ENCODE measurements at places on chromosomes 5 and 9. TPM values are rescaled to one million over a fixed set of nuclear protein-coding genes. Genes with fewer than 3 reads are reported as not detected.

The FGF10 gene
- total RNA-seq: not detected

The PLAC8L1 gene
- total RNA-seq: not detected

The QRFP gene
- total RNA-seq: not detected

The PCDHB11 gene
- total RNA-seq: 1.3 TPM

The PCDHA9 gene
- total RNA-seq: 3.3 TPM

The NDUFS4 gene
- 73.9 TPM for total RNA-seq

The BTNL9 gene
- 3.4 TPM for total RNA-seq

- no peak for DNase-seq
- H3K4me1 ChIP-seq: no peaks in the 10 kb centered on the region
- H3K4me3 ChIP-seq: no peak overlapping the region
- H3K27me3 ChIP-seq: no peaks in the 10 kb centered on the region
- no peak overlapping the region for H3K27ac ChIP-seq
- no peaks in the 10 kb centered on the region for H3K36me3 ChIP-seq
These were observed 450.0 kb downstream of the GADD45G start for GRCh38 chr9:90054810-90055209.

- H3K36me3 ChIP-seq: no peaks in the 10 kb centered on the region
- no peaks in the 10 kb centered on the region for H3K27me3 ChIP-seq
- no peak overlapping the region for H3K27ac ChIP-seq
- DNase-seq: no peak
- H3K4me3 ChIP-seq: no peak overlapping the region
These were observed 4.1 kb upstream of the CEP120 start for GRCh38 chr5:123427281-123427680.

DNA sequence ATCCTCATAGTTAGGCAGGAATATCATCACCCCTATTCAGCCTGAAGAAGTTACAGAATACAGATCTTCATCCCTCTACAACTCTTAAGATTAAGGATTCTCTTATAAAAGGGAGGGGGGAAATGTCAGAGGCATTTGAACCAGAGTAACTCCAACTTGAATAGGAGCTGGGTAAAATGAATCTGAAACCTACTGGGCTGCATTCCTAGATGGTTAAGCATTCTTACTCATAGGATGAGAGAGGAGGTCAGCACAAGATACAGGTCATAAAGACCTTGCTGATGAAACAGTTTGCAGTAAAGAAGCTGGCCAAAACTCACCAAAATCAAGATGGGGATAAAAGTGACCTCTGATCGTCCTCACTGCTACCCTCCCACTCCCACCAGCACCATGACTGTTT, 14.4 kb downstream of the FREM1 start:
- no peak overlapping the region for H3K27ac ChIP-seq
- DNase-seq: peak; percentile 21
- H3K4me1 ChIP-seq: 0 out of 2 replicates have a peak, but pooled peaks cover 6% of the 10 kb centered on the region
- H3K27me3 ChIP-seq: no peaks in the 10 kb centered on the region
- no peak overlapping the region for H3K4me3 ChIP-seq

GRCh38 chr9:81574405-81574804, 114.9 kb downstream of the TLE1 start:
- H3K4me3 ChIP-seq: no peak overlapping the region
- no peaks in the 10 kb centered on the region for H3K27me3 ChIP-seq
- H3K4me1 ChIP-seq: peaks cover 13% of the 10 kb centered on the region
- no peak for DNase-seq
- H3K27ac ChIP-seq: peak overlapping the region; percentile 51
- H3K36me3 ChIP-seq: no peaks in the 10 kb centered on the region

- H3K4me3 ChIP-seq: no peak overlapping the region
- 0 out of 2 replicates have a peak overlapping the region, but pooled peaks have one; percentile 19 for H3K27ac ChIP-seq
- no peak for DNase-seq
These were observed 27.7 kb upstream of the TNIP1 start for GRCh38 chr5:151108566-151108965.

GRCh38 chr5:21806271-21806670, 1046.9 kb downstream of the CDH12 start:
- H3K27ac ChIP-seq: no peak overlapping the region
- no peaks in the 10 kb centered on the region for H3K36me3 ChIP-seq
- H3K4me1 ChIP-seq: no peaks in the 10 kb centered on the region
- no peaks in the 10 kb centered on the region for H3K27me3 ChIP-seq
- H3K4me3 ChIP-seq: no peak overlapping the region
- DNase-seq: no peak

DNA sequence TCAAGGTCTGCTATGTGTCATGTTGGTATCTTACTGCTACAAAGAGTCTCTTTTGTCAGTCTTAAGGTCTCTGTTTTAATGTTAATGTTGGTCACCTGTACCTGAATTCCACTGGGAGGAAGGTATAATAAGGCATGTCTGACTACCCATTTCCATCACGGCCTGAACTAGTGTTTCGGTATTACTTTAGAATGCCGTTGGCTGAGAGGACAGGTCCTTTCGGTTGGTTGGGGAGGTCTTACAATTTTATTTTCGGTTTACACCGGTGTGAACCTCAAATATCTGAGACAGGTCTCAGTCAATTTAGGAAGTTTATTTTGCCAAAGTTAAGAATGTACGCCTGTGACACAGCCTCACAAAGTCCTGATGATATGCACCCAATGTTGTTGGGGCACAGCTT, 154.9 kb upstream of the ABCA1 start:
- H3K36me3 ChIP-seq: no peaks in the 10 kb centered on the region
- H3K27ac ChIP-seq: no peak overlapping the region
- DNase-seq: peak; percentile 22
- H3K4me1 ChIP-seq: peaks cover 10% of the 10 kb centered on the region
- no peaks in the 10 kb centered on the region for H3K27me3 ChIP-seq

DNA sequence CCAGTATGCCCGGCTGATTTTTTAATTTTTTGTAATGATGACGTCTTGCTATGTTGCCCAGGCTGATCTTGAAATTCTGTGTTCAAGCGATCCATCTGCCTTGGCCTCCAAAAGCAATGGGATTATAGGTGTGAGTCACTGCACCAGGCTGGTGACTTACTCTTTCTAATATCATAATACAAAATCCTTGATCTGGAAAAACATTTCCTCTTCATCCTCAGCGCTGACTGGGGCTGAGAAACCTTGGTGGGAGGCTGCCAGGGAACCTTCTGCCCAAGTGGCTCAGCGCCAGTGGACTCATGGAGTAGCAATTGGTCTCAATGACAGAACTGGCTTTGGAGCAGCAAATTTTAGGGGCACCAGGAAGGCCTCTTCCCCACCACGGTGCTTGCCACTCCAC, 17.5 kb upstream of the SEMA4D start:
- no peaks in the 10 kb centered on the region for H3K36me3 ChIP-seq
- H3K4me1 ChIP-seq: no peaks in the 10 kb centered on the region
- no peak overlapping the region for H3K4me3 ChIP-seq
- no peak for DNase-seq
- no peaks in the 10 kb centered on the region for H3K27me3 ChIP-seq

DNA sequence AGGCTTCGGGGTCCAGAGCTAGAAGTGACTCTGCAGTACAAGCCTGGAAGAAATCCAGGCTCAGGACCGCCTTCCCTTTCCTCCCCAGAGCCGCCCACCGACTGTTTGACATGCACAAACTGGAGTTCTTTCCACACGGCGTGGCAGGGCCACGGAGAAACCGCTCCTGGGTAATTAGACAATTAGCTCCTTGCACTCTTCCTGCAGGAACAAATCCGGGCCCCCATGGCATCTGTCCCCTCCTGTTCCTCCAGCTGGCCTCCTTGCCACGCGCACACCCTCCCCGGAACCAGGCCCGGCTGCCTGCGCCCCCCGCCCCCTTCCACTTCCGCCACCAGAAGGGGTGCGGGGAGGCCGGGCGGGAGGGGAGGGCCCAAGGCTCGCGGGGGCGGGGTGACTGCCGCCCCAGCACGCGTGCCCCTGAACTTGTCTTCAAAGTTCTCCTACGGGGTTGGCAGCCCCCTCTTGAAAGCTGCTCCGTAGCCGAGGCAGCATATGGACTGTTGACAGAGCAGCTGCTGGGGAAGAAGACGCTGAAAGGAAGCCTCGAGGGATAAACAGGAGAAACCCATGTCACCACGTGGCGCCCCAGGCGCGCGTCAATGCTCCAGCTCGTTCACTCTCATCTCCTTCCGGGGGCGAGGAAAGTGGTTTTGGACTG, 74.3 kb downstream of the SEC61B start:
- H3K27ac ChIP-seq: no peak overlapping the region
- no peak overlapping the region for H3K4me3 ChIP-seq
- H3K4me1 ChIP-seq: peaks cover 20% of the 10 kb centered on the region
- peaks cover 5% of the 10 kb centered on the region for H3K27me3 ChIP-seq
- DNase-seq: peak; percentile 27

DNA sequence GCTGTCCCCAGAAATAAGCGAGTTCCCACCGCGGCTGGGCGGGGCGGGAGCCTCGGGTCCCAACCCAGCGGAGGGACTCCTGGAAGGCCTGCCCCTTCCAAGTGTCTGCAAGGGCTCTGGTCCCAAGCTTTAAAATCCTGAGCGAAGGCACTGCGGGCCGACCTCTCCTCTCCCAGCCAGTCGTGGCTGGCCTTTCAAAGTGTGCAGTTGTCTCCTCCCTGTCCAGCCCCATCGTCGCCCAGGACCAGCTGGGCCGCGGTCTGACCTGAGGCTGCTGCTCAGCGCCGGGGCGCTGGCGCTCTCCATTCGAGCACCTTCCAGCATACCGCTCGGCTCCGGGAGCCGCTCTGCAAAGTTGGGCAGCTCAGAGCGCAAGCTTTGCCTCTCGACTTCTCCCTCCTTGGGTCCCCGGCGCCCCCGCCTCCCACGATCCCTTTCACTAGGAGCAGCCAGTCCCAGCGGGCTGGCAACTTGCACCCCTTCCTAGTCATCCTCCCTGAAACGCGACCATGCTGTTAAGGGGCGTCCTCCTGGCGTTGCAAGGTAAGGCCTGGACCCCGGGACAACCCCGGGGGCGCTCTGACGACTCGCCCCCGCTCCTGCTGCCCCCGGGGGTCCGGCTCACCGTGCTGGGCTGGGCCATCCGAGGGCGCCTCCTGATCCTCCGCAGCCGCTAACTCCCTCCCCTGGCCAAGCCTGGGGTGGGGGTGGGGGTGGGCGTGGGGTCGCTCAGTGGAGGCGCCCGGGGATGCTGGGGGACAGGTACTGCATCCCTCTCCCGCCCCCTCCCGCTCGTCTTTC, at the start of gene MAMDC2:
TSS of gene MAMDC2 (plus strand) at position 160 of the 801 bp plus-strand sequence. CDS start at position 510, 350 bp downstream.
- H3K36me3 ChIP-seq: 0 out of 2 replicates have a peak, but pooled peaks cover 4% of the 10 kb centered on the region
- H3K27me3 ChIP-seq: no peaks in the 10 kb centered on the region
- peak within 1 kb of the TSS; percentile 84 for H3K4me3 ChIP-seq
- DNase-seq: peak; percentile 73
- peaks cover 30% of the 10 kb centered on the region for H3K4me1 ChIP-seq

GRCh38 chr5:59341155-59341554, 552.4 kb downstream of the PDE4D start:
- no peaks in the 10 kb centered on the region for H3K4me1 ChIP-seq
- H3K27me3 ChIP-seq: no peaks in the 10 kb centered on the region
- H3K36me3 ChIP-seq: no peaks in the 10 kb centered on the region
- DNase-seq: no peak

DNA sequence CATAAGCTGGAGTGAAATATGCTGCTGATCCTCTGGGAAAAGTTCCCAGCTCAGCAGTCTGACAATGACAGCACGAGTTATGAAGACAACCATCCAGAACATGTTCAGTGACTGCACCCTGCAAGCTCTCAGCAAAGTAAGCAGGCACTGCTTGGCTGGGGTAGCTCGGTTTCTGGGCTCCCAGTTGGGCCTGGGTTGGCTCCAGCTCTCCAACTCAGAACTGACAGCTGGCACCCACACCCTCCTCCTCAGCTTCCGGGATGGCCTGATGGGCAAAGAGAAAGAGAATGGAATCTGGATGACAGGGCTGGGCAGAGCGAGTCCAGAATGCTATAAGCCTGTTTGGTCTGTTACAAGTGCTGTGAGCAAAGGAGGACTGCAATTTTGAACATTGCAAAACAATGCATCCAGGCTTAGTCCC, 185.0 kb downstream of the CSNK1G3 start:
- H3K4me1 ChIP-seq: no peaks in the 10 kb centered on the region
- H3K27me3 ChIP-seq: no peaks in the 10 kb centered on the region
- no peak for DNase-seq
- no peaks in the 10 kb centered on the region for H3K36me3 ChIP-seq
- no peak overlapping the region for H3K27ac ChIP-seq
- H3K4me3 ChIP-seq: no peak overlapping the region

GRCh38 chr5:117713585-117714198, 1139.1 kb upstream of the SEMA6A start:
- H3K27me3 ChIP-seq: no peaks in the 10 kb centered on the region
- H3K27ac ChIP-seq: no peak overlapping the region
- DNase-seq: peak; percentile 16
- no peaks in the 10 kb centered on the region for H3K4me1 ChIP-seq
- no peak overlapping the region for H3K4me3 ChIP-seq

DNA sequence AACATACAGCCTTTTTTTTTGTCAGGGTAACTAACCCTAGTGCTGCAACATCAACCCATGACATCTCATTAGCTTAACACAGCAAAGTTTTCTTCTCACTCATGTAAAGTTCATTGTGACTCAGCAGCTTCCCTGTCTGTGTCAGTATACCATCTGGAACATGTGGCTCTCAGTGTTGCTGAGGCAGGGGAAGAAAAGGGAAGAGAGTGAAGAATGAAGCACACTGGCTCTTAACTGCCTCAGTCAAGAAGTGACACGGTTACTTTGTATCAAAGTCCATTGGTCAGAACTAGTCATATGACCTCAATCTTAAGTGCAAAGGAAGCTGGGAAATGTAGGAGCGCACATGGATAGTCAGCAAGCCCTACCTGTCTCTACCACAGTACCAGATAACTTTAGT, 185.0 kb upstream of the ELL2 start:
- H3K27ac ChIP-seq: no peak overlapping the region
- H3K4me3 ChIP-seq: no peak overlapping the region
- peak; percentile 8 for DNase-seq
- no peaks in the 10 kb centered on the region for H3K36me3 ChIP-seq
- H3K4me1 ChIP-seq: peaks cover 30% of the 10 kb centered on the region

All from GM23338 (cell line).